ENCODE measurements at places on chromosomes 6 and 20.
A peak's percentile ranks its signal among the peaks of the same experiment; 100 is the strongest.

- DNase-seq: no peak
These were observed 41.2 kb downstream of the XRN2 start for GRCh38 chr20:21344206-21344900.

DNA sequence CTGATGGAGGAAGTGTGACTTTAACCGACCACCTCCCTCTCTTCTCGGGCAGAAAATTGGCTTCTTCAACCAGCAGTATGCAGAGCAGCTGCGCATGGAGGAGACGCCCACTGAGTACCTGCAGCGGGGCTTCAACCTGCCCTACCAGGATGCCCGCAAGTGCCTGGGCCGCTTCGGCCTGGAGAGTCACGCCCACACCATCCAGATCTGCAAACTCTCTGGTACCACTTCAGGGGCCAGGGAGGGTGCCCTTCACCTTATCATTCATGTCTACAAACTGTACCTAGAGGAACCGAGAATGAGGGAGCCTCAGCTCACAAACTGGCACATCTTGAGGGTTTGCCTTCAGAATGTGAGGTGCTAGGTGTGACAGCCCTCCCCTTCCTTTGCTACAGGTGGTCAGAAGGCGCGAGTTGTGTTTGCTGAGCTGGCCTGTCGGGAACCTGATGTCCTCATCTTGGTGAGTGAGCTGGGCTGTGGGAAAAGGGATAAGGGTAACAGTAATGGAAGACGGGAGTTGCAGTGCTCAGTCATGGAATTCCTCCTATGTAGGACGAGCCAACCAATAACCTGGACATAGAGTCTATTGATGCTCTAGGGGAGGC lies 18.6 kb downstream of the ABCF1 start:
- DNase-seq: no peak

DNA sequence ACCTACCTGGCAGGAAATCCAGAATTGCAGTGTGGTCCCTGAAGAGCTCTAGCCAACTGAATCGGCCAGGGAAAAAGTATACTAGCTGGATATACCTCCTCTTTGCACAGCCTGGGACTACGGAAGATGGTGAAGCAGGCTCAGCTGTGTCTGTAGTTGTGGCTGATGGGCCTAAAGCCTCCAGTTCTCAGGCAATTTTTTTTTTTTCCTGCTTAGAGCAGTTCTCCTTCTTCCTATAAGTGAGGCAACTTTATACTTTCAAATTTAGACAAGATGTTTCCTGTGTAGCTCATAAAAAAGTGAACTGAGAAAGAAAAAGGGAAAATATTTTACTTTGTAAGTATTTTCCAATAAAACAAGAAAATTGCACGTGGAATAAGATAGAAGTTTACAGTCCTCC lies 172.9 kb downstream of the CARMIL1 start:
- no peak for DNase-seq

DNA sequence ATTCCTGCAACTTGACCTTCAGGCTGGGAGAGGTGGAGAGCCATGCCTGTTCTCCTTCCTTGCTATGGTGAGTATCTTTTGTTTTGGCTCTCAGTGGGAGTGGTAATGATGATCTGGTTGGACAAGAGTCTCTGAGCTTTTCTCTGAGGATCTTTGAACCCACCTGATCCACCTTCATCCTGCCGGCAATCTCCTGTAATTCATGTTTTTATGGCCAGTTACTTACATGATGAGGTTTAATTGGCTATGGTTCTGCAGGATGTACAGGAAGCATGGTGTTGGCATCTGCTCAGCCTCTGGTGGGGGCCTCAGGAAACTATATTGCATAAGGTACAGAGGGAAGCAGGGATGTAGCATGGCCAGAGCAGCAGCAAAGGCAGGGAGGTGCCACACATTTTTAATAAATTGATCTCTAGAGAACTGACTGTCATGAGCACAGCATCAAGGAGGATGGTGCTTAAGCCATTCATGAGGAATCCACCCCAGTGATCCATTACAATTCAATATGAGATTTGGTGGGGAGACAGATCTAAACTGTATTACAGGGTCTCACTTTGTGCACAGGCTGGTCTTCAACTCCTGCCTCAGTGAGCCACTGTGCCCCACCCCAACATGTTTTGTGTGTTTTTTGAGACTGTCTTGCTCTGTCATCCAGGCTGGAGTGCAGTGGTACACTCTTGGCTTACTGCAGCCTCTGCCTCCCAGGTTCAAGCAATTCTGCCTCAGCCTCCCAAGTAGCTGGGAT lies 10.0 kb downstream of the HSPA1B start:
- DNase-seq: no peak

GRCh38 chr6:69801225-69801624 lies 4.4 kb upstream of the LMBRD1 start:
- DNase-seq: no peak

- no peak for DNase-seq
These were observed 318.7 kb downstream of the SOX4 start for GRCh38 chr6:21912151-21912832.

DNA sequence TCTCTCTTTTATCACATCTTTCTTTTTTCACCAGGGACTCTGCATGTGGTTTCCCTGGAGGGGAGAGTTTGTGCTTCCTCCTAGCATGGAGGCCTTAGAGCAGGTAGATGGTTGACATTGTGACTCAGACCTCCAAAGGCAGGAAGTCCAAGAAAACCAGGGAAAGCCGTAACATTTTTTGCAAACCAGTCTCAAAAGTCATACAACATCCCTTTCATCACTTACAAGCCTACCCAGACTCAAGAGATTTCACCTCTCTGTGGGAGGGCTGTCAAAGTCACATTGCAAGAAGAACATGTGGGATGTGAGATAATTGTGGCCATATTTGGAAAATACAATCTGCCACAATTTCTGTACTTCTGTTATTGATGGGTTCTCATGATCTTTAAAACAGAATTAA lies 46.2 kb downstream of the SNRNP48 start:
- peak; percentile 62 for DNase-seq

GRCh38 chr6:128508588-128509296 lies 11.7 kb downstream of the PTPRK start:
- peak; percentile 97 for DNase-seq

DNA sequence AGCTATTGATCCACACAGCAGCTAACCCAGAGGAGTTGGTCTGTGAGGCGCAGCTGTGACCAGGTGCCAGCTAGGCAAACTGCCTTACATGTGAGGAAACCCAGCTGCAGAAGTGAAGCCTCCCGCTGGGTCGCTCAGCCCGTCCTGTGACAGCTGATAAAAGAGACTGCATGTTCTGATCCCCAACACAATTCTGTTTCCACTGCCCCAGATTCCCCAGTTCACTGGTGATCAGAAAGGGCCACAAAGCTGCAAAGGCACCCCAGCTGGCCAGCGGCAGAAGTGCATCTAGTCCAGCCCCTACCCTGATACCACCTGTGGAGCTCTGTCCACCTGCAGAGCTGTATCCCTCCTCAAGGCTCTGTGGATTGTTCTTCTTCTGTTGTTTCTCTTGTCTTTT lies 64.5 kb downstream of the CTNNBL1 start:
- DNase-seq: no peak

- no peak for DNase-seq
These were observed 190.9 kb downstream of the MAFB start for GRCh38 chr20:40497899-40498691.

DNA sequence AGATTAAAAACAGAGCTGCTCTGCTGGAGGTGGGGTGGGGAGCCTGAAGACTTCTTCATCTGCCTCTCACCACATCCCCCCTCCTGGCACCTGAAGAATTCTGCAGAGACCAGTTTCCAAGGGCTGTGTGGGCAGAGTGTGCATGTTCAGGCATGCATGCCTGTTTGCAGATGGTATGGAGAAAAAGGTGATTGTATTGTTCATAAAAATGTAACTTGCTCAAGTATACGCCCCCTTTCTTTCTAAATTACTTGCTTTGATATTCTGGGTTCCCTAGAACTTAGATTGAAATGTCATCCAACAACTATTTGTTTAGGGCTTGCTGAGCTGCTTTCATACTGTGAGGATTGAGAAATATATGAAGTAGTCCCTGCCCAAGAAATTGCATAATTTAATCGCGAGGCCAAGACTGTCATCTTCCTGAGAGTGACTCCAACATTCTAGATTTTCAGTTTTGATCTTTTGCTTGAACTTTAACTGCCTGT lies 83.6 kb downstream of the LCA5 start:
- no peak for DNase-seq

DNA sequence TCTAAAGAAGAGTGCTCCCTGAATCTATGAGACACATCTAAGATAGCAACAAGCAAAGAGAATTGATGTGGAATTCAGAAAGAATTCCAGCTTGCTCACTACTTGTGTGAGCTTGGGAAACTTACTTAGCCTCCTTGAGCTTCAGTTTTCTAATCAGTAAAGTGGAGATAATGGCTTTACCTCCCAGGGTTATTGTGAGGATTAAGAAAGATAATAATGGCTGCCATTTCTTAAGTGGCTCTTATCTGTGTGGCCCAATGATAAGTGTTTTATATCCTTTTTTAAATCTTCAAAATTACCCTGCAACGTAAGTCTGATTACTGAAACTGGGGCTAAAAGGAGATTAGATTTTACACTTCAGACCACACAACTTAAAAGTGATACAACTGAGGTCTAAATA lies 418.5 kb downstream of the LMBRD1 start:
- no peak for DNase-seq

DNA sequence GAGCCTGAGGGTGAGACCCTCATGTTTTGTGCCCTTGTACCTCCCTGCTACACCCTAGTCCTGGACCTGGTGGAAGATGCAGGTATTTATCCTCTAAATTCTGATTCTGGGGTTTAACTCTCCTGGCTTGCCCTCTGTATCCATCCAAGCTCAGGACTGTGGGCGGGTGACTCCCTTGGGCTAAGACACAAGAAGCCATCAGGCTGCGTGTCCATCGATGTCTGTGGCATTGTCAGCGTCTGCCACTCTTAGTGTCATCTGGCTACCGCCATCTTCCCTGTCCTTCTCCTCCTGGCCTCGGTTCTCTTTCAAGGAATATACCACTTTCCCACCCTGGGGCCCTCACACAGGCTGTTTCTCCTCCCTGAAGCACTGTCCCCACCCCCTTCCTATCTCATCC lies 28.9 kb upstream of the BLCAP start:
- DNase-seq: no peak

DNA sequence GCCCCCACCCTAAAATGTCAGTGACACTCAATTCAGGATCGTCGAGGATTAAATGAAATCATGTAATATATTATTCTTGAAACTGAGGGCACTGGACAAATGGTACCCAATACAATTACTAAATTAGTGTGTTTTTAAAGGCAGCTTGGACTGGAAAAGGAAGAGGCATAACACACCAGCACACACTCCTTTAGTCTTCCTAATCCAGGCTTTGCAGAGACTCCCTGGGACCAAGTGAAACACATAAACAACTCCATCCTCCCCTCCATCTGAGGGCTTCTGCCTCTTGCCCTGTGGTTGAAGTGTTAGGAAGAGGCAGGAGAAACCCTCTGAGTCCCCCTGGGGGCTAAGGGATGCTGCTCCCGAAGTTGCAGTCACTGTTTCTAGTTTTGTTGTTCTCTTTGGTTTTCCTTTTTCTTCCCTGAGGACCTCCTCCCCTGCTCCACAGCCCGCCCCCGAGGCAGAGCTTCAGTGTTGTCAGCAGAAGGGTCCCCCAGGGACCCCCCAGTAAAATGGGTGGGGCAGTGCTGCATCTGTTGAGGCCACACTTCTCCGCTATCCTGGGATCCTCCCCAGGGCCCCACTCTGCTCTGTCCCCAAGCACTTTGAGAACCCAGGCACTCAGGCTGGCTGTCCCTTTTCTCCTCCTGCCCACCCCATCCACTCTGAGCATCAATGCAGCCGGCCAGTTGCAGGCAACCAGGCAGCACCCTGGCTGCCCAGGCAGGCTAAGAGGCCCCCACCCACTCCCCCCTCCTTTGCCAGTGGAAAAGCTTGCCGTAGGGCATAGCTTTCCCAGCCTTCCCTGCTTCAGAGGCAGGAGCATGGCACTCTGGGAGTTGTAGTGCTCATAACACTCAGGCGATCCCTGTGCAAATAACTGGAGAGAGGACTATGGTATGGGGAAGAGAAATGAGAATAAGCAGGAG lies 5.9 kb downstream of the TMEM63B start:
- peak; percentile 72 for DNase-seq

DNA sequence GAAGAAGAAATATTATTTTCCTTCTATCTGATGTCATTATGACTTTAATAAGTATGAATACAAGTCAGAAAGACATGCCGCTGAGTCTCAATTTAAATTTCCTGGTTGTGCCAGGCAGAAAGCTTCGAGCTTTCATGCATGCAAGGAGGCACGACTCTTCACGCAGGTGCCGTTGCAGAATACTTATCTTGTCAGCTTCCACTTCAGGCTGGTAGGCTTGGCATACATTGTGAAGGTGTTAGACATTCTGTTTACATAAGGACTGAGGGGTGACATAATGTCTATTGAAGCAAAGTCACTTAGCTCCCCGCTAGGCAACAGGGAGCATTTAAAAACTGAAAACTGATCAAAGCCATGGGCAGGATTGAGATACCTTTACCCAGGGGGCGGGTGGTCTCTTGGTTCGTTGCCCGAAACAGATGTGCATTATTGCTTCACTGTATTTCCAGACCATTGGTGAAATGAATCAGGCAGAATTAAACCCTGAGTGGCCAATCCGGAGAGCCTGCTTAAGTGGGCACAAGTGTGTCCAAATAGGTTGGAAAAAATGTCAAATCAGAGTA lies 16.4 kb downstream of the BMP6 start:
- no peak for DNase-seq

DNA sequence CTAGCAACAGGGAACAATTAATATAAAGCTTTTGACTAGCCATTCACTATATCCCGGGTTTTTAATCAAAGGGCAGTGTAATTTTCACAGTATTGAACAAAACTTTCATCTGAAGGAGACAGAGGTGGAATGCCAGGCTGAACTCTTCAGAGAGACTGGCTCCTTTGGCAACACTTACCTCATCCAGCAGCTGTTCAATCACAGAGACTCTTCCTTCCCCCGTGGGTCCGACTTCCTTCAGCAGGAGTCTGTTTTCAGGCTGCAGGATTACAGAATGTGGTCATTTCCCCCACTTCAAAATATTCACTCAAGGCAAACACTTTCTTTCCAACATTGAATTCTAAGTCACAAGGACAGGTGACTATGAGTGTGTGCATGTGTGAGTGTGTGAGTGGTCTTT lies 76.6 kb downstream of the DZANK1 start:
- DNase-seq: no peak

- DNase-seq: no peak
These were observed 189.4 kb upstream of the ARID1B start for GRCh38 chr6:156587751-156588301.

- DNase-seq: peak; percentile 97
These were observed 107.1 kb downstream of the COL12A1 start for GRCh38 chr6:75098709-75099108.

GRCh38 chr6:39998126-39998525 lies 63.9 kb upstream of the MOCS1 start:
- DNase-seq: no peak

GRCh38 chr6:133610227-133610840 lies 278.6 kb upstream of the TCF21 start:
- peak; percentile 34 for DNase-seq

GRCh38 chr20:53664121-53664520 lies 70.5 kb upstream of the ZNF217 start:
- no peak for DNase-seq

GRCh38 chr20:44856856-44857448 lies 28.6 kb upstream of the YWHAB start:
- DNase-seq: no peak
